ENCODE measurements at places on chromosomes 1 and 21.

DNA sequence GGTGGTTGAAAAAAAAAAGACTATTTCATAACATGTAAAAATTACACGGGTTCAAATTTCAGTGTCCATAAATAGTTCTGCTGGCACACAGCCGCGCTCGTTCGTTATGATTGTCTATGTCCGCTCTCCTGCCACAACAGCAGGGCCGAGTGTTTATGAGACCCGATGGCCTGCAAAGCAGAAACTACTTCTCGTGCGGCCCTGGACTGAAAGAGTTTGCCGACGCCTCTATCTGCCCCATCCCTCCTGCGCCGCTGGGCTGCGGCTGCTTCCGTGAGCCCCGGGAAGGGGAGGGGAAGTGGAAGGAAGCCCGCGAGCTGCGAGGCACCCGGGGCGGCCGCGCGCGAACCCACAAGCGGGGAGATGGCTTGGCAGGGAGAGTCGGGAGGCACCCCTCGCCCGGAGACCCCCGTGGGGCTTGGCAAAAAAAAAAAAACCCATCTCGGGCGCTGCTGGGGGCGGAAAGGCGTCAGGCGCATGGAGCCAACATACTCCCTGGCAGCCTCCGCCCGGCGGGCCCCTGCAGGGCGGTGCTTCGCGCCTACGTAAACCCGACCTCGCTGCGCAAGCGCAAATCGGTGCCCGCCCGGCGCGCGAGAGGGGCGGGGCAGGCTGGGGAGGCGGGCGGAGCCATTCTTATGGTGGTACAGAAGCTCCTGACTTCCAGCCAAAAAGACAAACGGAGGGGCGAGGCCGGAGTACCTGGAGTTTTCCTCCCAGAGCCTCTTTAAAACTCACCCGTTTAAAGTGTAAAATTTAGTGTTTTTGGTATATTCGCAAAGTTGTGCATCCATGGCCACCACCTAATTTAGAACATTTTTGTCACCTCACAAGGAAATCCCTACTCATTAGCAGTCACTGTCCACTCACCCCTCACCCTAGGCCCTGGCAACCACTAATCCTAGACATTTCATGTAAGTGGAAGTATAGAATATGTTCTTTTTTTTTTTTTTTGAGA, 8.3 kb downstream of the SLC27A3 start:
- peak; percentile 89 for DNase-seq

DNA sequence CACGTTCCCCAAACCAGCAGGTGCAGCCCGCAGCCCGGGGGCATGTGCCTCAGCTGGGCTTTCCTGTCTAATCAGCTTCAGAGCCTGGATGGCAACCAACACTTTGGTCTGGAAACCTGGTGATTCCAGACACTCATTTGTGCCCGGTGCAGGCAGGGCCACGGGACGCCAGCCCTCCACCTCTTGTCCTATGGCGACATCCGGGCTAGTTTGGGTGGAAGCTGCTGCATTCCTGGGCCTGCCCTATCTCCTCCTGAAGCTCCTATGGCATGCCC, 111.8 kb downstream of the WDR4 start:
- DNase-seq: no peak

- DNase-seq: no peak
These were observed 150.9 kb upstream of the ZRANB2 start for GRCh38 chr1:71231751-71232150.

DNA sequence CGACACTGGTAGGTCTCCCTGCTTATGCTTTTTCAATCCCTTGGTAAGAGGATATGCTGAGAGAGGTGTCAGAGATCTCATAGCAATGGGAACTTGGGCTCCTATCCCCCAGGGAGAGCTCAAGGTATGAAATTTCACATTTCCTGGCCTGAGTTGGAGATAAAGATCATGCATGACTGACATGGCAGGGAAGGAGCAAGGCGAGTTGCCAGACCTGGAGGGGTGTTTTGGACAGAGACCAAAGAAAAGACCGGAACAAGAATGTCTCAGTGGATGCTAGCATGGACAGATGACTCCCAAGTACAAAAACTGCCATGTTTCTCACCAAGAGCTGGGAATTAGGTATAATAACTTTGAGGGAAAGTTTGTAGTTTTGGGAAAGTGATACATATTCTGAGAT, 334.1 kb upstream of the B3GALT2 start:
- peak; percentile 12 for DNase-seq

DNA sequence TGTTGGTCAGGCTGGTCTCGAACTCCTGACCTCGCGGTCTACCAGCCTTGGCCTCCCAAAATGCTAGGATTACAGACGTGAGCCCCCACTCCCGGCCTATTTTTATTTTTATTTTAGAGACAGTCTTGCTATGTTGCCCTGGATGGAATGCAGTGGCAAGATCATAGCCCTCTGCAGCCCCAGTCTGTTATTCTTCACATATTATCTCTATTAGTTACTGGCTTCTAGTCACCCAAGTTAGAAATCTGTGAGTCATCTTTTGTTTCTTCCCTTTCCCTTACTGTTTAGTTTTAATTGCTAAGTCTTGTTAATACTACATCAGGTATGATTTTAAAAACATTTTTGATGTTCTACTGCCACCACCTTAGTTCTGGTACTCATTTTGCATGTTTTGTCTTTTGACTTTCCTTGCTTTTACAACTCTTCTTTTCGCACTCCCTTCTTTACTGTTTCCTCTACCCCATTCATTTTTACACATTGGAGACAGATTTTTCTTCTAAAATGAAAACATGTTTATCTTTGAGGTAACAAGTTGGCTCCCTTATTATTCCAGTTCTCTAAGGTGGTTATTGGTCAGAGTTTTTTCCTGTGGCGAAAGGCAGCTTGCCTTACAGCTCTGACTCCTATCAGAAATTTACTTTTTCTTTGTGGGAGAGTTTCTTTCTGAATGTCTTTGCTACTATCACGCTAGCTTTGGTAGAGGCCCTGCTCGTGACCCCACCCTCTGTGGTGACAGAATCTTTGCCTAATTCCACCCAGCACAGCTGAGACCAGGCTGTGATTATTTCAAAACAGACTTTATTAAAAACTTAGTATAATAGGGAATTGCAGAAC, 19.5 kb downstream of the ZMYM4 start:
- peak; percentile 74 for DNase-seq

GRCh38 chr1:97170300-97170699, 448.7 kb downstream of the PTBP2 start:
- no peak for DNase-seq

DNA sequence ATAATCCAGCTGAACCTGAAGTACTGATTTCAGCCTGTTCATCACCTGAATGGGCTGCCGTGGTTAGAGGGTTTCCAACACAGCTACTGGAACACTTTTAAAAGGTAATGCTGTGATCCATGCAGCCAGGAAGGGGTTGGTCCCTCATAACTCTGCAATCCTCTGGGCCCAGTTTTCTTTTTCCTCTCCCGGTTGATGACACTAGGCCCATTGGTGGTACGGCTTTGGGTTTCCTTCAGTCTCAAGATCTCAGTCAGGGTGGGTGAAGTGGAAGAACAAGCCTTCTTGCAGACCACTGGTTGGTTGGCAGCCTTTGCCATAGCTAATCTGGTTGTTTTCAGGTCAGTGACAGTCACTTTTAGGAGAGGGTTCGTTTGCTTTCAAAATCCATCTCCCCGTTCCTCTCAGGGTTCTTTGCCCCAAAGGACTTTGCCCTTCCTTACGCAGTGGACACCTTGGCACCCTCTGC, 502 bp upstream of the SLC35A3 start:
- DNase-seq: no peak

- DNase-seq: no peak
These were observed 113.4 kb upstream of the SLC25A33 start for GRCh38 chr1:9425859-9426258.

DNA sequence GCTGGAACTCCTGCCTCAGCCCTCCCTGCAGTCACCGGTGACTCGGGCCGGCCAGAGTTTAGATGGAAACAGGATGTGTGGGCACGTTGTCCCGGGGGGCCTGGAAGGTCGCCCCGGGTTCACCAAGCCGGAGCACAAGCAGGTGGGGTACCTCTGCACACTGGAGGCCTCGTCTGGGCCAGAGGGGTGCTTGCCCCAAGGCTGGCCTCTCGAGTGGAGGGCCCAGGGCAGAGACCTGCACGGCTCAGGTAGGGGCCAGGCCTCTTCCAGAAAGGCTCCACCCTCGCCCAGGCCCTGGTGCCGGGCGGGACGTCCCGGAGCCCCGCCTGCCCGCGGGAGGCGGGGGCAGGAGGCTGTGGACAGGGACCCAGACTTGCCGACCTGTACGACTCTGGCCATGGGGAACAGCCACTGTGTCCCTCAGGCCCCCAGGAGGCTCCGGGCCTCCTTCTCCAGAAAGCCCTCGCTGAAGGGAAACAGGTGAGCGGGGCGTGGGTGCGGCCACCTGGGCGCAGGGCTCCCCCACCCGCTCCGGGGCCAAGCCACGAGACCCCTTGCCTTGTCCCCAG, at the start of gene PLEKHN1:
TSS of gene PLEKHN1 (plus strand) at position 348 of the 569 bp plus-strand sequence. CDS start at position 398, 50 bp downstream.
- peak; percentile 66 for DNase-seq

- no peak for DNase-seq
These were observed 56.7 kb downstream of the HSF2BP start for GRCh38 chr21:43602266-43603232.

GRCh38 chr1:181531441-181531840, 48.1 kb downstream of the CACNA1E start:
- no peak for DNase-seq

All from fibroblast of skin of right biceps (primary cell).